NCI-H1436 (cell line): ENCODE measurements at places on chromosomes 5 and 9.

DNA sequence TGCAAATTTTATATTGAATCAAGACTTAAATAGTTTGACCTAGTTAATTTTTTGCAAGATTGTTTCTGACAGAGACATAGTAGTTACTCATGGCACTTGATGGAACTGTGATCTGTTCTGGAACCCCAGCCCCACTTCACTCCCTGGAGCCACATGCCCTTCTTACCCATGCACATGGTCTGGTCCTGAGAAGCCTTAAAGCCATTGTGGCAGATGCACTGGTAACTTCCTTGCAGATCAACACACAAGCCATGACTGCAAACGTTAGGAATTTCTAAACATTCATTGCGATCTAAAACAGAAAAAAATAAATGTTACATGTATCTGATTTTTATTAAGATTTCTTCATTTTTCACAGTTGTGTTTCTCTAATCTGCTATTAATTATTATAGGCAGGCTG lies 221.2 kb downstream of the SLC12A2 start:
- no peak for DNase-seq

- DNase-seq = no peak
These were observed 105.6 kb downstream of the SUSD1 start for GRCh38 chr9:112069318-112070169.

DNA sequence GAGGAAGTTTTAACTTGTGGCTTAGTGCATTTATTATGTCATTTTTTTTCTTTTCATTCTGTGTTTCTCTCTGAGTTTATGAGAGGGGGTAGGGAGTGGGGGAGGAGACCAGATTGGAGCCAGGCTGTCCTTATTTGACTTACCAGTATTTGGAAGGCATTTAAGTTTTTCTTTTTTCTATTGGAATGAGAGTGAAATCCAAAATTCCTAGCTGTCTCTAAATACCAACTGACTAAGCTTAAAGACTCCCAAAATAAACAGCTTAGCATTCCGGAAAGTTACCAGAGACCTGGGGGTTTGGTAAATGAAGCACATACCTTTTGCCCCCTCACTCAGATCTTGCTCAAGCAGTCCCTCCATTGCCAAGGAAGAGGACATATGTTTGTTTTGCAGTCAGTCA lies 581.9 kb upstream of the BRINP1 start:
- no peak for DNase-seq

DNA sequence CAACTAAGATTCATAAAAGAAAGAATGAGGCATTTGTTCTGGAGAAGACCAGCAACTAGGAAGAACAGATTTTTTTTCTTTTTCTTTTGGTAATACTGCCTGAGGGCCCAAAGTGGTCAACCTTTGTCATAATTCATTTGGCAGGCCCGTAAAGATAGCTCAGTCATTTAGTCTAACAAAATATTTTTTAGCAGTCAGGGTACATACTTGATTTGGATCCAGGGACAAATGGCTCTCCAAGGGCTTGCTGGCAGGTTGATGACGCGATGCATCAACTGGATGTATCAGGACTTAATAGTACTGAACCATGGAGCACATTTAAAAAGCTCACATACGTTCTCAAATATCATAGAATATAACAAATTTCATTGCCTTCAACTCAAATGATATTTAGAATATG lies 203.4 kb upstream of the ZNF608 start:
- no peak for DNase-seq

GRCh38 chr5:79853028-79853427 lies 138.0 kb downstream of the MTX3 start:
- no peak for DNase-seq

GRCh38 chr9:130259044-130259443 lies 6.5 kb upstream of the HMCN2 start:
- no peak for DNase-seq

GRCh38 chr5:154309805-154310204 lies 119.3 kb downstream of the GALNT10 start:
- no peak for DNase-seq

GRCh38 chr5:127343866-127344265 lies 53.3 kb downstream of the MEGF10 start:
- no peak for DNase-seq

- no peak for DNase-seq
These were observed 31.1 kb downstream of the DYNC2I2 start for GRCh38 chr9:128625391-128626146.

DNA sequence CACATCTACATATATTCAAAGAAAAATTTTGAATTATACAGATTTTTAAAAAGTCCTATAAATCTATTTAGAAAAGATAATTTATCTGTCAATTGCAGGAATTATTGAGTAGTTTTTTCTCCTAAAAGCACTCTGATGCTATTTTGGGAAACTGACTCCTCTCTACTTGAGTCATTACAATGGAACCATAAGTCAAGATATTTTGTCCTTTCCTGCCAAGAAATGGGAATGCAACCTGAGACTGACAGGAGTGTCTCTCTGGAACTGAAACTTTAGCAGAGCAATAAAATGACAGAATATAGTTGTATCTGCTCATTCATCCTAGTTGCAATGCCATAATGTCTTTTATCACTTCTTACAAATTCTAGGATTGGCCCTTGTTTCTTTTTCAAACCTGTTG lies 48.6 kb downstream of the CARTPT start:
- no peak for DNase-seq

GRCh38 chr5:76718381-76718832 lies 2.5 kb downstream of the F2R start:
- no peak for DNase-seq

DNA sequence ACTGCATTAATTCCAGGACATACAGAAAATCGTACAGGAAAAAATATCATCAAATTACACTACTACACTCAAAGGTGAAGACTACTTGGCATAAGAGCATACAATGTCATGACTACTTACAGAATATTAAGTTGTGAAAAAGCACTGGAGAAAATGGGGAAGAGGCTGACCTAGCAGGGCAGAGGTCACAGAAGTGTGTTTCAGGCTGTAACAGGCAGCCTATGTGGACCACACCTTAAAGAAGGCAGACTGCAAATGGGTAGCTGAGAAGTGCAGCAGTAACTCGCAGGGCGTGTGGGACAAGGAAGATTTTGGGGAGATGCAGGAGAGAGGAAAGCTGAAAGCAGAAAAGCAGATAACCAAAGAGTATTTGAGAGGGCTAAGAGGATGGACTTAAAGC lies 167.0 kb upstream of the PIK3R1 start:
- DNase-seq = no peak

DNA sequence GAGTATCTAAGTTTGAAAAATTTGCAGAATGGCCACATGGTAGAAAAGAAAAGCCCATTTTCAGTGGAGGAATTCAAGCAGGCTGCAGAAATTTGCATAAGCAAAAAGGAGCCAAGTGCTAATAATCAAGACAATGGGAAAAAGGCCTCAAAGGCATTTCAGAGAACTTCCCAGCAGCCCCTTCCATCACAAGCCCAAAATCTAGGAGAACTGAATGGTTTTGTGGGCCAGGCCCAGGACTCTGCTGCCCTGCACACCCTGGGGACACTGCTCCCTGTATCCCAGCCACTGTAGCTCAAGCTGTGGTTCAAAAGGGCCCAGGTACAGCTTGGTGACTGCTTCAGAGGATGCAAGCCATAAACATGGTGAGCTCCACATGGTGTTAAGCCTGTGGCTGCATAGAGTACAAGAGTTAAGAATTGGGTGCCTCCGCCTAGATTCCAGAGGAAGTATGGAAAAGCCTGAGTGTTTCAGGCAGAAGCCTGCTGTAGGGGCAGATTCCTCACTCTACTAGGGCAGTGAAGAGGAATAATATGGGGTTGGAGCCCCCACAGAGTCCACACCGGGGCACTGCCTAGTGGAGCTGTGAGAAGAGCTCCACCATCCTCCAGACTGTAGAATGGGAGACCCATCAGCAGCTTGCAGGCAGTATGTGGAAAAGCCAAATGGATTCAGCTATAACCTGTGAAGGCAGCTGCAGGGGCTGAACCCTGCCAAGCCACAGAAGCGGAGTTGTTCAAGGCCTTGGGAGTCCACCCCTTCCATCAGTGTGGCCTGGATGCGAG lies 720.7 kb upstream of the CTNND2 start:
- no peak for DNase-seq

DNA sequence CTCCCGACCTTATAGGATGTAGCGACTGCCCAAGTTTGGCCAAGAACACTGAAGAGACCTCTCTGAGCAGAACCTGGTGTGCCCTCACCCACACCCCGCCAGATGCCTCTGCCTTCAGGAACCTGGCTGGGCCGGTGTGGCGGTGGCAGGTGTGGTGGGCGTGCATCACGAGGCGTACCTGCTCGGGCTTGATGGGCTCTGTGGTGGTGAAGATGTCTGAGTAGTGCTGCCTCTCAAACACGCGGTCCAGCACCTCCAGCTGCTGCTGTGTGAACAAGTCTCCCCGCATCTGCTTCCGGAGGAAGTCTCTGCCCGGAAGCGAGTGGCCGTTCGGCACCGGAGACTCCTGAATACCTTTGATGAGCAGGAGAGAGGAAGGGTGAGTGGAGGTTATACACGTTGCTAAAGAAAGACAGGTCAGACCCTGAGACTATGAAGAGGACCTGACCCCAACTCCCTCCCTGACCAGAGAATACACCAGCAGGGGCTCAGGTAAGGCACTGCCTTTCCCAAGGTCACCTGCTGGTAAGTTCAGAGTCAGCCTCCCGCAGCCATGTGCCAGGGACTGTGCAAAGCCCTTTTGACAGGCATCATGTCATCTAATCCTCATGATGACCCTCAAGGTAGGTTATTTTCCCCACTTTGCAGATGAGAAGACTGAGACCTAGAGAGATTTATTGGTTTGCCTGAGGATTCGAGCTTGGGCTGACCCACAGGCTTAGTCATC lies 67.5 kb downstream of the PAX5 start:
- DNase-seq = no peak
